ENCODE measurements at places on chromosomes 7 and 10.

DNA sequence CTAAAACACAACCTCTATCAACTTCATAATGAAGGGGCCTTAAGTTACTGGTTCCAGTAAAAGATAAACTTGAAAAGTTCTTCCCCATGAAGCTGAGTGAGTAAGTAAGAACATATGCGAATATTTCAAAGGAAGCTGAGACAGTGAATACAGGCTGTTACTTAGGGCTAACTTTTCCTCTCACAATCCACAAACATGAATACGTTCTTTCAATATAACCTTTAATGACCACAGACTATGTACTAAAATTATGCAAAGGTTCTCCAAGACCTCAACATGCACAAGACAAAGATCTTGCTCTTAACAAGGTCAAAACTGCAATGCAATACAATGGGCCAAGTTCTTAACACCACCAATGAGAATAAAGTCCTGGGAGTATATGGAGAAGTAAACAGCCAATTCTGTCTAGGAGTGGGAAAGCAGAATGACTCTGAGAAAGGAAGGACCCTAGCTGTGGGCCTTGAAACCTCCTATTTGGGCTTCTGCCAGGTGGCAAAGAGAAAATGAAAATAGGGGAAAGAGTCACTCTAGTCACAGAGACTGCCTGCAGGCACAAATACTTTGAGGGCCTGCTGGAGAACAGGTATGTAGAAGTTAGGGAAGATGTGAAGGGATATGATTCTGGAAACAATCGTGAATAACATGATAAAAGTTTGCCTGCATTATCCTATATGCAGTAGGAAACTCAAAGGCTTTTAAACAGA, 43.7 kb downstream of the OSBPL3 start:
- DNase-seq, result no peak

DNA sequence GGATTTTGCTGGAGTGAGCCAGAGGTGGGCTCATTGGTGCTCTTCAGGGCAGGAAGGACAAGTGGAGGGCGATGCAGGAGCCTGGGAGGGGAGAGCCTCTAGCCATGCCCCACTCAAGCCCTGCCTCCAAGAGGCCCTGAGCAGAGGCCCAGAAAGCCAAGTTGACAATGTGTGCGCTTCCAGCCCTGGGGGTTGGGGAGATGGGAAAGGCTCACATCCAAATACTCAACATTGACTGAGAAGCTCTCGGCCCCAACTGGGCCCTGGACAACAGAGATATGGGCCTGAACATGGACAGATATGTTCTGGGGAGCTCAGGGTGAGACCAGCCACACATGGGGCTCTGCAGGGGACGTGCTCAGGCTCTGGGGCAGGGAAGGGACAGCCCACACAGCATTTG, 39.0 kb downstream of the FRMPD2 start:
- no peak for DNase-seq

- no peak for DNase-seq
These were observed 50.2 kb downstream of the PDIA4 start for GRCh38 chr7:148978091-148978490.

DNA sequence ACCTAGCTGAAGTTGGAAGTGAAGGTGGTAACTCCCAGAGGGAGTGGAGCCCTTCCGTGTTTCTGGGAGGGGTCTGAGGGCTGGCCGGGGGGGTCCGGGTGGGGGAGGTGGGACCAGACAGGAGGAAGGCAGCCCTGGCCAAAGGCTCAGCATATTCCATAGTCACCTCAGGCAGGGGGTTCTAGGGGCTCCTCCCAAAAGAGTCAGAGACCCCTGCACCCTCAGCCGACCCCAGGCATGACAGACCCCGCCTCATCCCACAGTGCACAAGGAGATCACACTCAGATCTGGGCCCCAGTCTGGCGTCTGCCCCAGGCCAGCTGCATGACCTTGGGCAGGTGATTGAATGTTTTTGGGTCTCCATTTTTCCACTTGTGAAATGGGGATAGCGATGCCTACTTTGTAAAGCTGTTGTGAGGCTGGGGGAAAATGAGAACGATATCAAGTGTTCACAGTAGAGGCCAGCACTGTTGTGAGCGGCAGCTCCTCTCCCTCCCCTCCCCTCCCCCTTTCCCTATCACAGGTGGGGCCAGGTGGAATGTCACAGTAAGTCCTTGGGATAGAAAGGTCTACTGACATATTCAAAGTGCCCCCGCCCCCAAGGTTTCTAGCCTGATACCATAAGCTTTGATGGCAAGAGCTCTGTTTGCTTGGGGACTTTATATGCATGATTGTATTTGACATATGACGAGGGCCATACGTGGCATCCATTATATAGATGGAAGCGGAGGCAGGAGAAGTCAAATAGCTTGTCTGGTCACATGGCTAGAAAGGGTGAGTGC, 33.3 kb downstream of the DNAJB12 start:
- DNase-seq, result no peak

GRCh38 chr7:1331561-1332467, 99.1 kb downstream of the UNCX start:
- DNase-seq, result no peak

DNA sequence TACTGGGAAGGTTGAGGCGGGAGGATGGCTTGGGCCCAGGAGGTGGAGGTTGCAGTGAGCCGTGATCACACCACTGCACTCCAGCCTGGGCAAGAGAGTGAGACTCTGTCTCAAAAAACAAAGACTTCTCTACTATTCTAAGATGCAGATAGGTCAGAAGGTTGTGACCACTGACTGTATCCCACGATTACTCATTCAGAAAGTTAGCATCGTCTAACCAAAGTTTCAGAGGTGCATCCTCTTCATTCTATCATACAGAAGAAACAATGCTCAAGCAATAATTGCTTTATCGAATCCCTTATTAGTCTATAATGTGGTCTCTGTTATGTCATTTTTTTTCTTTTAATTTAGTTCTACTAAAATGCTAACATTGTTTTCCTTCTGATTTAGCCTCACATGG, 348.7 kb upstream of the LRGUK start:
- DNase-seq, result no peak

GRCh38 chr10:85900487-85900886, 466.1 kb downstream of the GRID1 start:
- no peak for DNase-seq

DNA sequence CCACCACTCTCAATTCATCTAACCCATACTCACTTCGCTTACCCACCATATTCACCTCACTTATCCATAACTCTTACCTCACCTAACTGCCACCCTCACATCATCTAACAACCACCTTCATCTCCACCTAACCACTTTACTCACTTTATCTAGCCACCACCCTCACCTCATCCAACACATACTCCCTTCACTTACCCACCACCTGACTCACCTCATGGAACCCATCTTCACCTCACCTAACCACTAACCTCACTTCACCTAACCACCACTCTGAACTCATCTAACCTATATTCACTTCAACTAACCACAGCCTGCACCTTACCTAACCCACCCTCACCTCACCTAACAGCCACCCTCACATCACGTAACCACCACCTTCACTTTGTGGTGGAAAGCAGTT, 84.2 kb downstream of the VIPR2 start:
- no peak for DNase-seq

All from activated B cell treated with CpG ODN at 0.5 μM for 24 hours (primary cell).